ENCODE measurements at places on chromosomes 7 and 10.

GRCh38 chr7:157568770-157569584 lies 232.2 kb downstream of the DNAJB6 start:
- peak; percentile 8 for DNase-seq

DNA sequence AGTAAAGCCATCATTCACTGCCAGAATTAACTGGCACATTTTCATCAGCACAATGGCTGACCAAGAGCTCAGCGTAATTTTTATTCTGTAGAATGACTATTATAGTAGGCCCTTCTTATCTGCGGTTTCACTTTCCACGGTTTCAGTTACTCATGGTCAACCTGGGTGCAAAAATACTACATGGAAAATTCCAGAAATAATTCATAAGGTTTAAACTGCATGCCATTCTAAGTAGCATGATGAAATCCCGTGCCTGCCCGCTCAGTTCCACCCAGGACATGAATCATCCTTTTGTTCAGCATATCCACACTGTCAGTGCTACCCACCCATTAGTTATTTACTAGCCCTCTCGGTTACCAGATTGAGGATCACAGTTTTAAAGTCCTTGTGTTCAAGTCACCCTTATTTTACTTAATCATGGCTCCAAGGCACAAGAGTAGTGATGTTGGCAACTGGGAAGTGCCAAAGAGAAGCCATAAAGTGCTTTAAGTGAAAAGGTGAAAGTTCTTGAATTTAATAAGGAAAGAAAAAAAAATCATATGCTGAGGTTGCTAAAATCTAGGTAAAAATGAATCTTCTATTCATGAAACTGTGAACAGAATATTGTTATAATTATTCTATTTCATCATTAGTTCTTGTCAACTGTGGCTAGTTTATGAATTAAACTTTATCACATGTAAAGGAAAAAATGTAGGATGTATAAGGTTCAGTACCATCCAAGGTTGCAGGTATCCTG lies 204.9 kb downstream of the DOCK4 start:
- DNase-seq: peak; percentile 56

- no peak for DNase-seq
Observed at GRCh38 chr10:129133856-129134255, 333.2 kb upstream of the MGMT start.

DNA sequence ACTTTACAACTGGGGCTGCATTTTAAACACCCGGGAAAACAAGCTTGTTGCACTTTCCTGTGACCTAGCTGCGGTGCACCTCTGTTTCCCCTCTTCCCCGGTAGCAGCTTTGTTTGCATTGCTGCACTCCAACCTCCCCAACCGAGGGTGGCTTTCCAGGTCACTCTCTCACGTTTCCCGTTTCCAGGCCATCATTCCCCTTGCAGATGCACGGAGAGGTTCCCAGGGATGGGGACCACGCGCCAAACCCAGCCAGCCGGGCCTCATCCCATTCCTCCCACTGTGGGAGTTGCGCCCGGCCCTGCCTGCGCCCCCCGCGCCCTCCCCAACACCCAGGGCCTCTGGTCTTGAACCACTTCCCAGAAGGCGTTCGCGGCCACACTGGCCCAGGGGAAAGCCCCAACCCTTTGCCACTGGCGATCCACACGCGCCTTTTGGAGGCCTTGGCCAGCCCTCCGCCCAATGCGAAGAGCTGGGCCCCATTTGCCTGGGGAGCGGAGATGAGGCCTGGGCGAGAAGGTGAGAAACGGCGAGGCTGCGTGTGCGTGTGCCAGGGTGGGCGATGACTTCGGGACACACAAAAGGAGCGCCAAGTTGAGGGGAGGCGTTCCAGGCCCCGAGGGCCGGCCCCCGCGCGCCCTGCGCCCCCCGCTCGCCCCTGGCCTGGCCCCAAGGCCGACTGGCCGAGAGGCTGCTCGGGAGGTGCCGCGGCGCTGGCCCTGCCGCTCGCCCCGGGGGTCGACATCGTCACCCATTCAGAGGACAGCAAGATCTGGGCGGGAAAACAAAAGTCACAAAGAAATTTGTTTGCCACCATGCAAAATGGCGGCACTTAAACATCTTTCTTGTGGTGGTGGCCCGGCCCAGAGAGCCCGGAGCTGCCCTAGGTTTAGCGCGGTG lies 15.9 kb downstream of the SKIDA1 start:
- DNase-seq: no peak

DNA sequence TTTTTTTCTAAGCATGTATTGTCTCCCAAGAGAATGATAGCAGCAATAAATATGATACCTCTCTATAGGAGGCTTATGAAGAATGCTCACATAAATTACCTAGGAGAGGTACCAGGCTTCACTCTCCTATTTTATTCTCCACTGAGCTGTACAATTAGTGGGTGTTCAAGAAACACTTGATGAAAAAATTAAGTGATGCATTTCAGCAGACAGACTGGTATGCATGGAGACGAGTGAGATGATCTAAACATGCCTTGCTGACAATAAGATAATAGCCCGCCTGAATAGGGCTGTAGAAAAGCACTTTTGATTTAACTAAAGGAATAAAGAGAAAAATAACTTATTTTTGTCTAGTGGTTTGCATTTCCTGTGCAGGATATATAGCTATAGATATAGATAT lies 1449.7 kb downstream of the GATA3 start:
- no peak for DNase-seq

Measured in mesenchymal stem cell (in vitro differentiated cells and primary cell).